Skeletal muscle cell (primary cell): ENCODE measurements at places on chromosomes 1 and 21.

DNA sequence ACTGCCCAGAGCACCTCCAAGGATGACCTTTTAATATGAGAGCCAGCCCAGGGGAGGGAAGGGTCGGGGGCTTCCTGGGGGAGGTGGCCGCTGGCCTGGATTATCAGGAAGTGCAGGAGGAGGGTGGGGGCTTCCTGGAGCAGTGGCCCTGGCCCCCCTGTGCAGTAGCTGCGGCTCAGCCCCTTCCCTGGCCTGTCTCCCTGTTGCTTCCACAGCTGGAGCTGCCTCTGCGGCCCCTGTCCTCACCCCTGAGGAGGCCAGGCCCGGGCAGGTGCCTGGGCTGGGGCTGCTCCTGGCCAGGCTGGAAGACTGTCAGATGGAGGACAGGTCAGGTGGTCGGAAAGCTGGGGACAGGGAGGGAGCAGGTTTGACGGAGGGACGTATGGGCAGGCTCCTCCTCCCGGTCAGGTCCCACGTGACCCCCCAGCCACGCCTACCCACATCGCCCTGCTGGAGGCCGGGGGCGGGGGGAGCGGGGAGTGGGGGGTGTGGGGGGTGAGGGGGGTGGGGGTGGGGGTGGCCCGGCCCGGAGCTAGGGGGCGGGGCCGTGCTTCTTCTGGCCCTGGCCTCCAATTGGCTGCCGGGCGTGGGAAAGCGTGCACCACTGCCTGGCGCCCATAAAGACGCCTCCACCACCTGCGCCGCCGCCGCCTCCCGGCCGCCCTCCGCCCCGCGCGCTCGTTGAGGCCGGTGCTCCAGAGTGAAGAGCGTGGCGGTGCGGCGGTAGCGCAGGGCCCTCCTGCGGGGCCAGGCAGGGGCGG lies 10.2 kb upstream of the TNFRSF14 start:
- DNase-seq: no peak

DNA sequence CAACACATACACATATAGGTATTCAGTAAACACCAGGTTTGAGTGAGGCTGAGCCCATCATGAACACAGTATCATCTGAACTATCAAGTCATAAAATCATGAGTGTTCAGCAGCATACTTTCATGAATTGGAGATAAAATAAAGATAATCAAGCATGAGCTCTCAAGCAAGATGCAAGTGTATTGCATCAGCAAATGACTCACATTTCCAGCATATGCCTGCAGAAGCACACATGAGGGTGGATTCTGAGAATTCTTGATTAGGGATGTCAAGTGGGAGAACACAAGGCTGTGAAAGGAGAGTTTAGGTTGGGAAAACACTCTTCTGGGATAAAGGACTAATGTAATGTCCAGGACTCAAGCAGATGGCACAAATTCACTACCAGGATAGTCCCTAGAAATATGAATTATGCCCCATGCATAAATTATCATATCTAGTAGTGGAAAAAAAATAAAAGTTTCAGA lies 299.2 kb downstream of the SRGAP2C start:
- peak; percentile 81 for DNase-seq

GRCh38 chr1:151612501-151613281 lies 841 bp downstream of the SNX27 start:
- no peak for DNase-seq

DNA sequence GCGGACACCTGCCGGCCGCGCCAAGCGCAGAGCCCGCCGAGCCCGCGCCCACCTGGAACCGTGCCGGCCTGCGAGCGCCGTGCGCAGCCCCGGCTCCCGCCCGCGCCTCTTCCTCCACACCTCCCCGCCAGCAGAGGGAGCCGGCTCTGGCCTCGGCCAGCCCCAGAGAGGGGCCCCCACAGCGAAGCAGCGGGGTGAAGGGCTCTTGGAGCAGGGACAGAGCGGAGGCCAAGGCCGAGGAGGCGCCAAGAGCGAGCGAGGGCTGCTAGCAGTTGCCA lies 50.1 kb upstream of the KRTAP19-8 start:
- no peak for DNase-seq

DNA sequence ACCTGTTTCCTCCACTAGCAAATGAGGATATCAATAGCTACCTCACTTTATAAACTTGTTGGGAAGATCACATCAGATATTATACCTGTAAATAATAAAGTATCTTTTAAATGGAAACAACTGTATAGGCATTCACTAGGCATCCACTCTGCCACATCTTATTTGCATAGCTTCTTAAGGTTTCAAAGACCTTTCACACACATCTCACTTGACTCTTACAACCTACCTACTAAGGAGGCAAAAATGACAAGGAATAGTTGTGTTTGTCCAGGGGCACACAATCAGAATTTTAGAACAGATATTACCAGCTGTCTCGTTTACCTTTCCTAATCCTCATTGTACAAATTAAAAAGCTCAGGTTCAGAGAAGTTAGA lies 51.5 kb downstream of the VANGL2 start:
- no peak for DNase-seq

GRCh38 chr1:30905916-30906620 lies 2.5 kb downstream of the SDC3 start:
- no peak for DNase-seq

GRCh38 chr1:89285745-89286380 lies 13.2 kb upstream of the GBP5 start:
- DNase-seq: no peak
